ENCODE measurements at places on chromosomes 6 and 20.
A peak's percentile ranks its signal among the peaks of the same experiment; 100 is the strongest.

GRCh38 chr20:24830649-24831048, 118.4 kb upstream of the CST7 start:
- no peak for DNase-seq

- peak; percentile 60 for DNase-seq
Measured at GRCh38 chr6:36028877-36029324, 1.3 kb downstream of the MAPK14 start.

- no peak for DNase-seq
Measured at GRCh38 chr6:161215193-161215592, 58.7 kb downstream of the AGPAT4 start.

DNA sequence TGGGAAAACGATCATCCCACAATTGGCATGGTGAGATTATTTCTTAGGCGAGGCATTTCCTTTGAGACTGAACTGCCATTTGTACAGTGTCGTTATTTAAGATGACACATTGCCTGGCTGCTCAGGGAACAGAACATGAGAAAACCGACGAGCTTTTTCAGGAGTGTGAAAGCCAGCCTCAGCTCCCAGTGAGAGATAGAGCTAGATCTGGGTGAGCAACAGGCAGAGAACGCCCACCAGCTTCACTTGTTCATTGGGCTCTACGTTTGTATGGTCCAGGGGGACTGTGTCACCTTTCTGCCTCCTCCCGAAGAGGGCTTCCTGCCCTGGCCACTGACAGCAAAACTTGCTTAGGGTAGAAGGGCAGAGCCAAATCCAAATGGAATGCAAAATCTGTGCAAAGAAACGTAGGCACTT, 378.1 kb downstream of the RNGTT start:
- DNase-seq = no peak

DNA sequence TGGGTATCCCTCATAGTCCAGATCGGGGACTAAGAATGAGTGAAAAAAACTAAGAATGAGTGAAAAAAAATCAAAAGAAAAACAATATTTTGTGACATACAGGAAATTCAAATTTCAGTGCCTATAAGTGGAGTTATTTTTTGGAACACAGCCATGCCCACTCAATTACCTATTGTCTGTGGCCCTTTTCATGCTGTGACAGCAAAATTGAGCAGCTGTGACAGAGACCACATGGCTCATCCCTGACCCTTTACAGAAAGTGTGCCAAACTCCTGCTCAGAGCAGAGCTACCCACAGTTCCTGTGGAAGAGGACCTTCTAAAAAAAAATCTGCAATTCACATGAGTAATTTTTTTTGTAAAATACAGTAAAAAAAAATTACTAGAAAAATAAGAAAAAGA, 1.4 kb downstream of the NCR2 start:
- peak; percentile 19 for DNase-seq

GRCh38 chr6:162217811-162218493, 509.6 kb downstream of the PRKN start:
- DNase-seq = no peak

DNA sequence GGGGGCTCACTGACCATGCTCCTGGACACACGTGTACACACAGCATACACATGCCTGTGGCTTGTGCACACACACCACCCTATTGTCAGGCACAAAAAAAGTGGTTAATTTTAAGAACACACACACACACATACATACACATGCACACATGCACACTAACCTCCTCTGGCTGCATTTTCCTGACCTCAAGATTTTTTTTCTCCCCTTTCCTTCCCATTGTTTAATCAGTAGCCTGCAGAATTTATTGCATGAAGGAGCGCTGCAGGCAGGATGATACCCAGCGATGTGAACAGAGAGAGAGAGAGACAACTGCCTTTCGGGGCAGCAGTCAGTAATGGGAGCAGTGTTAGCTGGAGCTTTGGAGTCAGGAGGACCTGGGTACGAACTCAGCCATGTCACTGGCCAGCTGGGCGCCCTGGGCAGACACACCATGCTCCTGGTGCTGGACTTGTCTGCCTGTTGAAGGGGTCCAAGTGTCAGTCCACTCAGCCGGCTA, 990 bp upstream of the TRAF3IP2 start:
- DNase-seq = peak; percentile 23

DNA sequence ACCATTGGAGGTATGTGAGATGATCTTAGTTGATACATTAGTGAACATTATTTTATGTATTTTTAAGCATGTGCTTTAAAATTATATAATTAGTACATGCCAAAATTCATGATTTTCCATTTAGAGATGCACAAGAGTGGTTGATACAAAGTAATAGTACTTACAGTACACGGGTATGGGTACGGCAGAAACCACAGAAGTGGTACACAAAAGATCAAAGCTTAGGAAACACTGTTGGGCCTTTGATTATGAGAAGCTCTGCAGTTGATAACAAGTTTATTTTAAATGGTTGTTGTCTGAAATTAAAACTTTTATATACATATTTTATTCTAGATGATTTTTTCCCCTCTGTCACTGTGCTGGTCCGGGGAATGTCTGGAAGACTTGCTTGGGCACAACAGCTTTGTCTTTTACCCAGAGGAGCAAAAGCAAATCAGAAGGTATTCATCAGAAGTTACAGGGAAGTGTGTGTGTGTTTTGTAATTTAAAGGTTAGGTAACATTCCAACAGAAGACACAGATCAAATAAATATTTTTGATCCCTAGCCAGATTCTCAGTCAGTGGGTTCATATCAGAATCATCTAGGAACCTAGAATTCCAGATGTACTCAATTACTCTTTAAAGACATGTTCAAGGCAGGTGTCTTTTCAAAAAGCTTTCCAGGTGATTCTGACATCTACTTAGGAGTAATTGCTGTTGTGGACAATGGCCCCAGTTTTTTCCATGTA, 32.5 kb upstream of the ADIG start:
- no peak for DNase-seq

DNA sequence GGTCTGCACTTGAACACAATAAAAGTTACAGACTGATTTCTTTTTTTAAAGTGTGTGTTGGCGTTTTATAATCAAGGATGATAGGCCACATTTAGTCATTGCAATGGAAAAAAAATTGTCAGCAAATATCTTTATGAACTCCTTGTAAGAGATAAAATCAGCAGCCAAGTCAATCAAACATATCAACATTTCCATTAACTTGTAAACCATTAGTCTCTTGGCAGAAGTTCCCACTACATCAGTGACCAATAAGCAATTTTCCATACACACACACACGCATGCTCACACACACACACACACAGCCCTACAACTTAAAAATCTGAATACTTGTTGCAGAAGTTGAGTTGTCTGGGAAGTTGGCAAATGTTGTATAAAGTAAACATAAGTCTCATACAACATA, 315.9 kb upstream of the KCNQ5 start:
- DNase-seq = no peak

DNA sequence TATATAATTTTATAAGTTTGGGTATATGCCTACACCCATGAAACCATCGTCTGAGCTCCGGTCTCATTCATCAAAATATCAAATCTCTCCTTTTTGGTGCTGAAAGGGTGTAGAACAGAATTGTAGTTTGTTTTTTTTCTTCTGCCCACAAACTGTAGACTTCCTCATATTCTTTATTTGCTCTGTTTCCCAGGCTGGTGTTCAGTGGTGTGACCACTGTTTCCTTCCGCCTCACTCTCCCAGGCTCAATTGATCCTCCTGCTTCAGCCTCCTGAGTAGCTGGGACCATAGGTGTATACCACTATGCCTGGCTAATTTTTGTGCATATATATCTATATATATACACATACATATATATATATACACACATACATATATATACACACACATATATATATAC, 139.6 kb upstream of the HCRTR2 start:
- no peak for DNase-seq

- DNase-seq = no peak
Measured at GRCh38 chr6:130981409-130981808, 81.6 kb downstream of the EPB41L2 start.

- DNase-seq = peak; percentile 4
Measured at GRCh38 chr6:6221787-6222535, 98.5 kb downstream of the F13A1 start.

DNA sequence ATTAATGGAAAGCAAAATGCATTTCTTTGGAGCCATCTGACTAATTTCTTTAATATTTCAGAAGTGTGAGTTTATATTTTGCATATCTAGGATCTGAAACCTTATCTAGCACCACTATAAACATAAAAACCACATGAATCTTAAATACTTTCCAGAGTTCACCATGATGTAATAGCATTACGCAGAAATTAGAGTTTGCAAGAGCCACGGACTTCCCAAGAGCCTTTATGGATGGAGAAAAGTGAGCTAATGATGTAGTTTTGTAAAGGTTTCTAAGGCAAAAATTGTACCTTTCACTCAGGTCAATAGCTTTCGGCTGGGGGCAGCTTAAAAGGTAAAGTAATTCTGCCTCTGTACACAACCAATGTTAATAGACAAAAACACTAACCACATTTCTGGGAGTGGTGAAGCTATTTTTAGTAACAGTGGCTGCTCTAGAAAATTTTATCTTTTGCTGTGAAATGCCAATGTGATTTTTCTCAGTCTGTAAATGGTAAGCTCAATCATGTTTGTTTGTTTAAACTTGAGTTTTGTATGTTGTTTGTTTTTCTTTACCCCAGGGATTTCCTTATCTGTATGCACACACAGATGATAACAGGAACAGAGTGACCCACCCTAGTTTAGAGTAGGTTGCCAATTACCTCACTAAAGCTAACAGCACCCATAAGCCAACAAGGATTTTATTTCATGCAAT, 80.5 kb downstream of the FILIP1 start:
- no peak for DNase-seq

GRCh38 chr6:24054388-24054787, 71.6 kb upstream of the NRSN1 start:
- DNase-seq = no peak

DNA sequence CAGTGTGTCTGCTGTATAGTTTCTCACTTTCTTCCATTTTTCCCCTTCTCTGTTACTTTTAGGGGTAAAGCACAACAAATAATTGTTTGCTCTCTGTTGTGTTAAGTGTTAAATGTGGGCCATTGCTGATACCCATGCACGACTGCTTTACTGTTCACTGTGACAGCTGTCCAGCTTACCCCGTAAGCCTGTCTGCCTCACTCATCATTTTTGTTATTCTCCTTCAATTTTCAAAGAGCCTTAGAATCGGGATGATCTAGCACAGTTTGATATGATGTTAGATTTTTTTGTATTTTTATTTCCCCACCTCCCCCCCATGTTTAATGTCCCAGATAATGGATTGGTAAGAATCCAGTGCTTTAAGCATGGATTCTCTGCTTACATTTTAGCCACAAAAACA, 41.2 kb upstream of the MLIP start:
- no peak for DNase-seq

- DNase-seq = no peak
Measured at GRCh38 chr6:33314943-33315792, 1.3 kb upstream of the TAPBP start.

DNA sequence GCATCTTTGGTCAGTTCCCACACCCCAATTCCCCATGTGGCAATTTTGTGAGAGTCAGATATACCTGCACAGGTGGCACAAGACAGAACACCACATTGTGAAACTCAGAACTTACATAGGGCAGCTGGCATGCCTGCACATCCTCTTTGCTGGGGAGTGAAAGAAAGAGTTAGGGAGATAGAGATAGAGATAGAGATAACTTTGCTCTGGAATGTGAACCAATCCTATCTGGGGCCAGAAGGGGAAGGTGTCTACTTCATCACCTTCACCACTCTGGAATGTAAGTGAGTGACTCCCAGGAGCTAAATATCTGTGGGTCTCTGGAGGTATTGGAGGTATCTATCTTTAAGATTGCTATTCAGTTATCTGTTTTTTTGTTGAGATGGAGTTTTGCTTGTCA, 289.2 kb downstream of the OGFRL1 start:
- no peak for DNase-seq

- no peak for DNase-seq
Measured at GRCh38 chr6:134830940-134831339, 119.0 kb downstream of the ALDH8A1 start.

DNA sequence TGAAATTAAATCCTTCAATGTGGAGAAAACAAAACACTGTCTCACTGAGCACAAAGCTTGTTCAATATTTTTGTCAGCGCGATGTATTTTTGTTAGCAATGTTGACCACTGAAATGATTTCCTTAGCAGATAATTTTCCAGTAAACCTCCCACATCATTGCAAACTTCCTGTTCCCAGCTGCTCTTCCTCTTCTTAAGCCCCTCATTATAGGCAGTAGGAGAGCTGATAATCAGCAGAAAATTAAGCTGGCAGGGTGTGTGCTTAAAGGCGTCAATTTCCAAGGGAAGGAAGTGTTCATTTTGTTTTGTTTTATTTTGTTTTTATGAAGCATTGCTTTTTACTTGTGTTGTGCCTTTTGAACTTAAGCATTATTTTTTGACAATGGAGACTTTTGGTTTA, 29.1 kb upstream of the TMEM14A start:
- DNase-seq = no peak

- no peak for DNase-seq
Measured at GRCh38 chr20:36311141-36311853, 5.2 kb downstream of the DLGAP4 start.

- DNase-seq = no peak
Measured at GRCh38 chr20:35467339-35468224, 12.2 kb downstream of the CEP250 start.

- no peak for DNase-seq
Measured at GRCh38 chr20:40991181-40991889, 37.3 kb upstream of the TOP1 start.

GRCh38 chr6:111750753-111751673, 122.2 kb downstream of the FYN start:
- peak; percentile 92 for DNase-seq

GRCh38 chr6:81381382-81381916, 371.0 kb downstream of the TENT5A start:
- no peak for DNase-seq

- no peak for DNase-seq
Measured at GRCh38 chr6:96755096-96755495, 82.2 kb downstream of the GPR63 start.

DNA sequence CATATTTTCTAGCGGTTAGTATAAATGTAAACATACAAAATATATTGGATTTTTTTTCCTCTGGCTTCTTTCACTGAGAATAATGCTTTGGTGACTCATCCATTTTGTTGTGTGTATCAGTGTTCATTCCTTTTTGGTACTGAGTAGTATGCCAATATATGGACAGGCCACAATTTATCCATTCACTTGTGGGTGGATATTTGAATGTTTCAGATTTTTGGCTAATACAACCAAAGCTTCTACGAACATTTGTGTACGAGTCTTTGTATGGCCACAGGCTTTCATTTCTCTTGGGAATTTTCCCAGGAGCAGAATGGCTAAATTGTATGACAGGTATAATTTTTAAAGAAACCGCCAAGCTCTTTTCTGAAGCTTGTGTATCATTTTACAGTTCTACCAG, 677.5 kb downstream of the HDGFL1 start:
- DNase-seq = no peak

DNA sequence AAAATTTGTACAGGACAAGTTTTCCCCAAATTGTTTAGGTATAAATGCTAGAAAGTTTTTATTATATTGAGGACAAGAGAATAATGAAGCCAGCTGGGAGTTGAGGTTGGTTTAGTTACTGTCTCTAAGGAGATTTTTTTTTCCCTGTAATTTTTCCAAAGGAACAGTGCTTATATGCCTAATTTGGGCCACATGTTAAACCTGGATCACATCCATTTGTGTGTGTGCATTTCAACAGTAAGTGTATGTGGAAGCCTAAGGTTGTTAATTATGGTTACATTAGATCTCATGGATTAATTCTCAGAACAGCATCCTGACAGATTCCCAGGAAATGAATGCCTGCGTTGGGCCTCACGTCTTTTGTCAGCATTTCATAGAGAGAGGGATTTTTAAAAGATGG, 4.5 kb downstream of the IGF2R start:
- no peak for DNase-seq

GRCh38 chr6:27688014-27688586, 215.2 kb upstream of the ZNF184 start:
- peak; percentile 94 for DNase-seq
